ENCODE measurements at places on chromosomes 11 and 22.

- DNase-seq: no peak
Measured at GRCh38 chr22:44814266-44815098, 62.1 kb downstream of the ARHGAP8 start.

GRCh38 chr11:88508759-88509581, 171.4 kb upstream of the CTSC start:
- no peak for DNase-seq

DNA sequence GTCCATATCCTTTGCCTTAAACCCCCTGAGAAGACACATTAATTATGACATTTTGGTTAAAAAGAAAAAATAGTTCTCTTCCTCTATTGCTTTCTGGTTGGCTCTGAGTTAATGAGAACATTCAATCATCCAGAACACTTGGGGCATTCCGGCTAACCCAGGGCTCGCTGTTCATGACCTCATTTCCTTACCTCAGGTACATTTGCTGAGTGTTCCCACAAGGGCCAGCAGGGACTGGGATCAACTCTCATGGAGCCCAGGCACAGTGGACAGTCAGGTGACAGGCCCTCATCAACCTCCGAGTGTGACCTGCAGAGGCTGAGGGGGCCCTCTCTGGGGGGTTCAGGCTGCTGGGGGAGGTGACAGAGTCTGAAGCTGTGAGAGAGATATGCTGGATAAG, 98.9 kb downstream of the MYO18B start:
- no peak for DNase-seq

DNA sequence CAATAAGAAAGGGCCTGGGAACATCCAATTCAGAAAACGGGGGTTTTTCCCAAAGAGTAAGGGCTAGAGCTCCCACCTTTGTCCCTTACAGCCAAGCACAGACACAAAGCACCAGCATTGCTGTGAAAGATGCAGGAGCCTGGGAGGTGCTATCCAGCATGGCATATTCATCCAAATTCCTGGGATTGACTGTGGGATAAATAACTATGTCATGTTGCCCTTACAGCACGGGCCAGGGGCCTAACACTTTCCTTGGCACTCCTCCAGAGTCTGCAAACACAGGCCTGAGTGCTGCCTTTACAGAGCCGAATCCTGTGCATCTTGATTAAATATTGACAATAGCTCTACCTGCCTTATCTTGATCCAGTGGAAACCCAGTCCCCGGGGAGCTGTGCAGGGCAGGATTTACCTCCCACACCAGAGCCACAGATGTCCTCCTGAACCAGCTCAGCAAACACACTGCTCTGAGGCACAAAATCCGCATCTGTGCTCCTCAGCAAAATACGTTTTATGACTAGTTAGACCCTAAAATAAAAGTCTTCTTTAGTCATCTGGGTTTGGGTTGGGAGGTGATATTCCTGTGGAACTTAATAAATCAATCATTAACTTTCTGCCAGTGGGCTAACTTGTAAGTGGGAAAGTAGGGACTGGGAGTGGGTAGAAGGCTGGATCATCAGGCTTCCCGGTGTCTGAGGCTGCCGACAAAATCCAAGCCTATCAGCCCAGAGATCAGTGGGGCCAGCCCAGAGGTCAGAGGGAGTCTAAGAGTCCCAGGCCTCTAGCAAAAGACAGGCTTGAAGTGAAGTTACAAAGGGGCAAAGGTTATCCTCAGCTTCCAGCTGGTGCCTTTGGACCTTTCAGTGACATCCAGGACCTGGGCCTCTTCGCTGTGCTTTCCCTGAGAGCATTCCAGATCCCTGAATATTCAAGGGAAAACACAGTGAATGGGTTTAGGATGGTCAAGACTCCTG, 36.5 kb downstream of the POU2AF3 start:
- DNase-seq: peak; percentile 16

GRCh38 chr11:120959189-120959588, 64.7 kb upstream of the TBCEL start:
- DNase-seq: no peak

- DNase-seq: peak; percentile 69
Measured at GRCh38 chr11:61691380-61692156, 11.4 kb downstream of the DAGLA start.

DNA sequence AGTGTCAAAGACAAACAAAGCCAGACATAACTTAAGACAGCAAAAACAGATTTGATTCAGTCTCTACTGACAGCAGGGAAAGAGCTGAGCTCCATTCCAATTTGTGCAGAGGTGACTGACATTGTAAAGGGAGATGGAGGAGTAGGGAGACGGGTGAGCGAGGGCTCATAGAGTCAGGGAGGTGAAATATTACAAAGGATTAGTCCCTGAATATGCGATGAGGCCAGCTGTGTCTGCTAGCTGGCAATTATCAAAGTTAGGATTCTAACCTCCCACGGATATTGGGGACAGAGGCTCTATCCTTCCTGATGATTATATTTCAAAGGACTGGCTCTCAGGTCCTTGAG, 8.3 kb downstream of the PLAAT2 start:
- DNase-seq: no peak

DNA sequence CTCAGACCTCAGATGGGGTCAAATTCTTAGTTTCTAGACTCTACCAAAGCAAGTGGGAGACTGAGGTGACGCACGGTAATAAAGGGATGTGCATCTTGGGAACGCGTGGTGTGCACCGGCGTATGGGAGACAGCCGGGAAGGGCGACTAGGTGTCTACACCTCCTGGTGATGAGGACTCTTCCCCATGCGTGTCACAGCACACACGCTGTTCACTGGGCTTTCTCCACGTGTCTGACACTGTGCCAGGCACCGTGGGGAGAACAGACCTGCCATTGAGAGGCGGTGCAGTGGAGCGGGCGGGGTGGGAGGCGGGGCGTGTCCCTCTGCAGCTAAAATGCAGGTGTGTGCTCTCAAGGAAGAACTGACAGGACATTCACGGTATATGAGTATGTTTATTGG, 5.3 kb downstream of the FXYD6 start:
- DNase-seq: no peak

DNA sequence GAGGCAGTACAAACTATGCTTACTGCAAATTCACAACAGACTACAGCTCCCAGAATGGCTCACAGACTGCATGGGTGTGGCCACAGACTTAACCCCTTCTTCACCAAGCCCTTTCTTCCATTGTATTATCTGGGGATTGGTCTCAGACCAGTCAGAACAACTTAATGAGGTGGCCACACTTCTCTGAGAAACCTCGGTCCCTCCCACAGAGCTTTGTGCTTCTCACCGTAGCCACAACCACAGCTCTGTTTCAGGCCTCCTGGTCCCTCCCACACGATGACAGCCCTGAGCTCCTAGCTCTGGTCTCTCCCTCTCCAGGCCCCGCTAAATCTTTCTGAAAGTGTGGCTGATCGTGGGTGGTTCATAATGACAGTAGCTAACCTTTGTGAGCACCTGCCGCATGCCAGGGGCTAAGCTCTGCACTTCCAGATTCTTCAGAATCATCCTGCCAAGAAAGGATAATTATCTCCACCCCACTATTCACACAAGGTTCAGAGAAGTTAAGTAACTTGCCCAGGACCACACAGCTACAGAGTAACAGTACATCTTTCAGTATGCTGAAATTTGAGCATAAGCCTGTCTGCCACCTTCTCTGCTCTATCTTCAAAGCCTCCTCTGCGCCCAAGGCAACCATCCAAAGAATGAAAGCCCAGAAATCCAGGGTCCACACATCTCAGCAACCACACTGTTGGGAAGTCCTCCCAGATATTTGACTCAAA, 5.4 kb downstream of the PDE2A start:
- no peak for DNase-seq

DNA sequence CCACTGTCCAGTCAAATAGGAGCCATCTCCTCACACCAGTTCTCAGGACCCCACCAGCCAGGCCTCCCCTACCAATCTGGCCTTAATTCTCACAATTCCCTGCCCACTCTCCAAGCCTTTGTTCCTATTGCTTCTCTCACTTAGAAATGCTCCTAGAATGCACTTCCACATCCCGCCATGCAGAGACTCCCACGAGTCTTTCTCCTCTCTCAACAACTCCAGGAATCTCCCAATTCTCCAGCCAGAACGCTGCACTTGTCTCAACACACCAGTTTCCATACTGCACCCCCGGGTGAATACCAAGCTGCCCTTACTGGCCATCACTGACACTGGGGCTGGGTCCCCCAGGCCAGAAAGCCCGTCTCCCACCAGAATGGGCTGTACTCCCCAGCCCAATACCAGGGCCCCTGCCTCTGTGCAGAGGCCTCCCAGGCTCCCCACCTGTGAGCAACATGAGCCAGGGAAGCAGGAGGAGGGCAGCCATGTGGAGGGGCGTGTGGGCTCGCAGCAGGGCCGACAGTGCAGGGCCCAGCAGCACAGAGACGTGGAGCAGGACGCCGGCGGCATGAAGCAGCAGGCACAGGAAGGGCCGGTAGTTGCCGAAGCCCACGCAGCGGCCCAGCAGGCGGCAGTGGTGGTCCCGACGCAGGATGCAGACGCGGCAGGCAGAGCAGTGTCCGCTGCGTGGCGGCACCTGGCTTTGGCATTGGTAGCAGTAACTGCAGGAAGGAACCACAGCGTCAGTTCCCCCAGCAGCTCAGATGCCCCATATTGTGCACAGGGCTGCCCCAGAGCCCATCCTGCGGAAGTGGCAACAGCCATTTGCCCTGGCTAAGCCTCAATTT, 2.4 kb downstream of the ZDHHC24 start:
- DNase-seq: no peak

All from NCI-H187 (cell line).